ENCODE measurements at places on chromosomes 3 and 15.

DNA sequence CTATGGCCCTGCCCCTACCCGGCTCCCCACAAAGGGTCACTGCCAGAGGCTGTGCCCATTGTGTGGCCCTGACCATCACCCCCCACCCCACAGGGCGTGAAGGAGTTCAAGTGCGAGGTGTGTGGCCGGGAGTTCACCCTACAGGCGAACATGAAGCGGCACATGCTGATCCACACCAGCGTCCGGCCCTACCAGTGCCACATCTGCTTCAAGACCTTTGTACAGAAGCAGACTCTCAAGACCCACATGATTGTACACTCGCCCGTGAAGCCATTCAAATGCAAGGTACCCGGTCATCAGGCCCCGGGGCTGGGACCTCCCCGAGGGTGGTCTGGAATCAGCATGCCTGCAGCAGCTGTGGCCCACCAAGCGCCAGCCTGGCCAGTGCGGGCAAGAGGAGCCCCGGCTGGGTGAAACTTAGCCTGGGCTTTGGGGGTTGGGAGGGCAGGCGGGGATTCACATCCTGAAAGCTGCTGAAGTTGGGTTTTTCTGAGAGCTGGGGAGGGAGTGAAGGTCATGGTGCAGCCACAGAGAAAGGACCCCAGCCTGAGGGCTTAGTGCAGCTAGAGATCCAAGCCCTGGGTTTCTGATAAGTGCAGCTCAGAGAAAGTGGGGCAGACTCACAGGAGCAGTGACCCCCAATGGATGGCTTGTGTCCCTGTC lies 29.2 kb downstream of the IDH2 start:
- no peak for DNase-seq

GRCh38 chr15:48814286-48814685 lies 3.4 kb upstream of the CEP152 start:
- DNase-seq, result no peak

DNA sequence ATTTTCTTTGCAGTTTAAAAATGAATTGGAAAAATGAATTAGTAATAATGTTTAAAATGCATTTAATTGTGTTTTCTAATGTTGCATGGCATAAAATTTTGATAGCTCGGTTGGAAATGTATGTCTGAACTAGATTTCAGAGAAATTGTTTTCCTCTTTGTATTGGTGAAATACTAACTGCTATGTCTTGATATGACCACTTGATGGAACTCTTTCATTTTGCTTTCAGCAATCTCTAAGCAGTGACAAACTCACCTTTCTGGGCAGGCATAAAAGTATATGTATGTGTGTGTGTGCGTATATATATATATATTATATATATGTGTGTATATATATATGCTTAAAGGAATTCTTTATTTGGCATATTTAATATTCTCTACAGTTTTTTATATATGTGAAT lies 239.3 kb upstream of the ZNF717 start:
- DNase-seq, result no peak

DNA sequence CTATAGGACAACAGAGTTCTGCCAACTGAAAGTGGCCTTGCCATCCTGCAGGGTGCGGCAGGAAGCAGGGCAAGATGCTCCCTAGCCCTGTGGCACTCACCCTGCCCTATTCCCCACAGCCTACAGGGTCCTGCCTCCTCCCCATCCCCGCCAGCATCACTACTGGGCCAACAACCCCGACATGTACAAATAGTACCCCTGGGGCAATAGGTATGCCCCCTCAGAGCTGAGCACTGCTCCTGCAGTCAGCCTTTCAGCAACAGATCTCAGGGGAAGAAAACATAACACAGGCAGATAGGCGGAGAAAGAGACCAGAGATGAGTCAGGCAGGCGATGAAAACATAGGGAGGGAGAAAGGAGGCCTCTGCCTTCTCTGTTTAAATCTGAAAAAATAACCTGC lies 74.7 kb downstream of the XXYLT1 start:
- DNase-seq, result peak; percentile 43

GRCh38 chr3:186095561-186096081 lies 13.3 kb downstream of the ETV5 start:
- no peak for DNase-seq

- DNase-seq, result no peak
These were observed 84.9 kb upstream of the UBE2E1 start for GRCh38 chr3:23720885-23721284.

DNA sequence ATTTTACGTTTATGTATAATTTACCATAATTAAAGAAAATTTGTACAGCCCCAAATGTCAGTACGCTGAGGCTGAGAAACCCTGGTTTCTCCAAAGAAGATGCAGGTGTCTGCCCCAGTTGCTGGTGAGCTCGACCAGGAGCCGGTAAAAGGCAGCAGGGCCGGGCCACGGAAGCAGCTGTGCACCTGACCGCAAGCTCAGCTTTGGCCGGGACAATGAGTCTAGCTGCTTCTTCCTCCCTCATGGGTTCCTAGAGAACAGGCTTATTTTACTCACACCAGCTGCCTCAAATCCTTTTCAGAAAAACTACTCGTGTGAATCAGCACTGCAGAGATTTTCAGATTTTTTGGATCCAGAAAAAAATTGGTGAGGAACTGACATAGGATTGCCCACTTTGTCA lies 18.0 kb upstream of the ZXDC start:
- no peak for DNase-seq

GRCh38 chr15:86384186-86384585 lies 304.5 kb downstream of the AGBL1 start:
- DNase-seq, result no peak

DNA sequence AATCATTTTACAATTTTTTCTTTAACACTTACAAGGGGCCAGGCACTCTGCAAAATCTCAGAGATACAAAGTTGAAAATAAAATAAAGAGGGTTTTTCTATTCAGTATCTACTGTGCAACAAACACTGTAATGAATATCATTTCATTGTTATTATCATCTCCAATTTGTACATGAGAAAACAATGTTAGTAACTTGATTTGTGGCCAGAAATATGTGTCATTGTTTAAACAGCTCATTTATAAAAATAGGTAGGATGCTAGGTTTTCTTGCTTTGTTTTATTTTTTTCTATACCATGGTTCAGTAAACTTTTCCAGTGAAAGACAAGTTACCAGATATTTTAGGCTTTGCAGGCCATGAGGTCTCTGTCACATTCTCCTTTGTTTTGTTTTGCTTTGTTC lies 318.1 kb upstream of the UBE2E2 start:
- no peak for DNase-seq

GRCh38 chr3:38027466-38028465 lies 1.7 kb downstream of the PLCD1 start:
- peak; percentile 49 for DNase-seq

DNA sequence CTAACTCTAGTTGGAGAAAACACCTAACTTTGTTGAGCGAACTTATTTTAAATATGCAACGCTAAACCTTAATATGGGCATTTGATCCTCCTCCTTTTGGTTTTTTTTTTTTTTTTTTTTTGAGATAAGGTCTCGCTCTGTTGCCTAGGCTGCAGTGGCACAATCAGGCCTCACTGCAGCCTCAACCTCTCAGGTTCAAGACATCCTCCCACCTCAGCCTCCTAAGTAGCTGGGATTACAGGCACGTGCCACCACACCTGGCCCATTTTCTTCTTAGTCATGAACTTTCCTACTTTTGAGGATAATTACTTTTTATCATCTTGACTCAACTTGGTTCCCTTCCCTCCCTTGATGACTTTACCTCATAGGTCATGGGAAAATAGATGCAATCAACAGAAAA lies 3.9 kb downstream of the NUSAP1 start:
- DNase-seq, result no peak
